Activated effector memory CD4-positive, alpha-beta T cell treated with Interleukin-2 at 50 U/mL for 16 hours (primary cell): ENCODE measurements at places on chromosomes 2 and 18.

- DNase-seq, result no peak
Measured at GRCh38 chr18:45171679-45172191, 443.5 kb upstream of the SLC14A2 start.

DNA sequence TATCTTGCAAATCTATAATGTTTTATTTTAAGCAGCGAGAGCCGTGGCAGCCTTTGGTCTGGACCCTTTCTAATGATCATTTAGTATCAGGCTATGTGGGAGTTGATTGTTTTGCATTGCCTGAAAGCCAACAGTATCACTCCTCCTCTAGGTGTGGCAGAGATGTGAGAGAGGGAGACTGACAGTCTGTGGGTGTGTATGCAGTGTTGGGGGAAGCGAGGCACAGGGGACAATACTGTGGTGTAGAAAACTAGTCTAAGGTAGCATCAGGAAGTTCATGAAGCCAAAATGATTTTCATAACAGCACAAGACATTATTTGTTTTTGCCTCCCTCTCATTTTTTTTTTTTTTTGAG is 13.4 kb upstream of the IL37 start:
- no peak for DNase-seq

GRCh38 chr2:11745613-11746375 is 638 bp upstream of the LPIN1 start:
- no peak for DNase-seq

DNA sequence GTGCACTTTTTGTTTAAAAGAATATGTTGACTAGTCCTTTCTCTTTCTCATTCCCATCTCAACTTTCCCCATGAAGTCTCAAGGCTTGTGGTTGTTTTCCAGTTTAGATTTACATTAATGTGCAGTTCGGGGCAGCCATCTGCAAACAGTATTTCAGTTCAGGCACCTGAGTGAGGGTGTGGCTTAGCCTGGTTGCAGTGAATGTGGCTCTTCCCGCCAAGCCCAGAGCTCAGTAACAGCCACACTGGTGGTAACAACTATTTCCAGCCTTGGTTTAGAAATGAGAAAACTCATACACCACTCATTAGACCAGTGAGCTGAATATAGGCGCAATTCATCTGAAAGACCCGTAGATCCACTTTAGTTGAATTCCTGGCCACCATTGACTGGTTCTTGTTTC is 394.3 kb downstream of the CMPK2 start:
- no peak for DNase-seq

DNA sequence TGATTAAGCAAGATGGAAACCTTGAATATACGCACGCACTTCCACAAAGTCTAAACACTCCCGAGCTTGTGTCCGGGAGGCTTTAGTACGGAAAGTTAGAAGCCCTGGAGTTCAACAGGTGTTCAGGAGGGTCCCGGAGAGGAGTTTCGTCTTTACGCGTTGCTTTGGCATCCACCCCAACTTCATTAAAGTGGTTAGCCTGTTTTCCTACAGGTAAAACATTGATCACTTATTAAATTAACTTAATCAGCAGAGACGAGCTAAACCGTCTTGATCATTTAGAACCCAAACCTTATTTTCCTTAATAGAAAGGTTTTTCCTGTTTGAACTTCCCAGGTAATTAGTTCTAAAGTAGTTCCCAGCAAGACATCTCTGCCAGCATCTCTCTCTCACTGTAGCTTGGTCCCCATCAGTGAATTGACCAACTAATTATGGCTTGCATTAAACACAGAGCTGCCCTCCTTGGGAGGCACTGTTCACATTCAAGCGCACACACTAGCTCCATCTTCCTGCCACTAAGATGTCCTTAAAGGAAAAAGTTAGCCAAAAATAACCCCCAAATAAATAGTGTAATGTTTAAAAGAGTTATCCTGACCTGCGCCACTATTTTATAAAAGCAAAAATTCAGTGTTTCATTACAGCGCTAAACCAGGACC is 1.4 kb downstream of the NPAS2 start:
- DNase-seq, result no peak
